Transverse colon (tissue), 4 donors: ENCODE measurements at places on chromosomes 16 and 17. TPM values are rescaled to one million over a fixed set of nuclear protein-coding genes. Genes with fewer than 3 reads are reported as not detected.

The GPRC5C gene
- 235 TPM for total RNA-seq

The AP2B1 gene
- total RNA-seq = 102 TPM

The CHRNE gene
- 0.32 TPM for total RNA-seq

The NR1D1 gene
- total RNA-seq = 7.5 TPM

The TK1 gene
- total RNA-seq = 7.4 TPM

The TEKT3 gene
- not detected for total RNA-seq

The SAMD14 gene
- 0.32 TPM for total RNA-seq

The DOC2A gene
- 7.2 TPM for total RNA-seq

The SLC16A6 gene
- not detected for total RNA-seq

The VMP1 gene
- 547 TPM for total RNA-seq

The HOXB2 gene
- total RNA-seq = 93.9 TPM
